ENCODE measurements at places on chromosomes 4 and X.

- DNase-seq: no peak
Observed at GRCh38 chr4:112939901-112940300, 109.6 kb upstream of the ANK2 start.

DNA sequence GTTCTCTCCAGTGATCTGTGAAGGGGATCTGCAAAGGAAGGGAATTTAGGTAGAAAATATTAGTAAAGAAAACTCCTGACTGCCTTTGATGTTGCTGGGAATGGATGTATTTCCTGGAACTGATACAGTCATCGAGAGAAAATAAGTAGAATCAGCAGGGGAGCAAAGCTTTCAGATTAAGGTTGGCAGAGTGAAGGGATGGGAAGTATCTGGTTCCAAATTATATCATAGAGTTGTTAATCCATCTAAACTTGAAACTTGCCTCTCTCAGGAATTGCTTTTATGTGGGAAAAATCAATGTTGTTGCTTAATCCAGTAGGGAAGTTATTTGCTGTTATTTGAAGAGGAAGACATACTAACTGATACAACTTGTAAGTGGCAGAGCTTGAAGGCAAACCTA is 19.3 kb downstream of the EPHA5 start:
- no peak for DNase-seq

GRCh38 chr4:142396279-142396678 is 449.8 kb downstream of the INPP4B start:
- DNase-seq: no peak

DNA sequence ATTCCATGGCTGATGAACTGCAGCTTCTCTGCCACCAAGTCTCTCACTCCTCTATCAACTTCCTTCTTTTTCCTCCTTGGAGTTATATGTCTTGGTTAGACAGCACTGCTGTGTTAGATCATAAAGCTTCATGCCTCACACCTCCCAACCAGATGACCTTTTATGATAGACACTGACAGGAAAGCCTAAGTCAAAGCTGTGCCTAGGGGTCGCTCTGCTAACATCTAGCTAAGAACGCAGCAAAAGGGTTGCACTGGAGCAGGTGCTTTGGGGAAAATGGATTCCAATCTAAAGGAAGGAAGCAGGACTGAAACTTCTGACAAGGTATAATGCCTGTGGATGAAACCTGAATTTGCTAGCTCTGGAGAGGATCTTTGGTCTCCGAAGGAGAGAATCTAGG is 509.7 kb downstream of the SMARCA1 start:
- DNase-seq: no peak

GRCh38 chr4:6372649-6373525 is 99.5 kb downstream of the PPP2R2C start:
- no peak for DNase-seq

- DNase-seq: no peak
Observed at GRCh38 chr4:175411251-175411650, 400.8 kb downstream of the GPM6A start.

DNA sequence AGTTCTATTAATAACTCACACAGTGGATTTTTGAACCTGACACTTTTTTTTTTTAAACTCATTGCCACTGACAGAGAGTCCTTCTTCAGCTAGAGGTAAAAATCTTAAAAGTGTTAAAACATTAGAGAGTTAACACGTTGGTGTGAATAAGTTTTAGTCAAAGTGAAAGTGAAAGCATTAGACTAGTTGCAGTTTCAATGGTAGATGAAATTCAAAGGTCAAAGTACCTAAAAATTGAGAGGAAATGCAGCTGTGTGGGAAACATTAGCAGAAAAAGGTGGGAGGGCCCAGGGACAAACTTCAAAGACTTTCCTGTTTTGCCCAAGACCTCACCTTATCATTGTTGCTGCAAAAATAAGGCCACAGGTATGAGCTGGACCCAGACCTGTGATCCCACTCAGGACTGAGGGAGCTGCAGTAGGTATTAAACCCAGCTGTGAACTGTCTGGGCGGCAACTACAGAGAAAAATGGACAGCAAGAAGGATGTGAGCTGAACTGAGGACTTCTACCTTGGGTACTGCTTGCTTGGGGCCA is 17.6 kb upstream of the GABRA4 start:
- no peak for DNase-seq

DNA sequence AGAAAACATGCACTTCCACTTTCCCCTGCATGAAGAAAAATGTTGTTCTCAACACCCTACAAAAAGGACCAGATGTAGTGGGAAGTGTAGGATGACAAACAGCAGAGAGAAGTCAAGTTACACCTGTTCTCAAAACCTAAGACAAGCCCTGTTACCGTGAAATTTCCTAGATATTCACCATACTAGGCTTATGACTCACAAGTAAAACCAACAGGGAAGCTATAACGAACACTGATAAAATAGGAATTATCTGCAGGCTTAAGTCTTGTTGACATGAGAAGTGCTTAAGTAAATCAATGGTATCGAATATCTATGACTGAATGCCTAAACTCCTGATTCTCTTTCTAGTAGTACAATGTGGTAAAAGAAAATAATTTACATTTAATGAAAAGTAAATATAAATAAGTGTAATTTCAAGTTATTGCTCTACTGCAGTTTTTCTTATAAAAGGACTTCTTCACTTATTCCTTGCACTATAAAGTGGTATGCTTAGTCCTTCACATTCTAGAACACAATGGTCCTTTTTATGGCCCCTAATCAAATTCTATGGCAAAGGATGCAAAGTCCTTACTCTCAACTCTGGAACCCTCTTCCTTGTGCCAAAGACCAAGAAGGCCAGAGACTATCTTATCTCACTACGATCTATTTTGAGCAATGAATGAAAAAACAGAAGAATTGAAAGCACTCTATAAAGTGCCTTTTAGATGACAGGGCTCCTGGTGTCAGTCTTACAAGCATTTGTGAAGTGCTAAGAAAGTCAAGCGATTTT is 19.6 kb downstream of the AP1S2 start:
- no peak for DNase-seq

DNA sequence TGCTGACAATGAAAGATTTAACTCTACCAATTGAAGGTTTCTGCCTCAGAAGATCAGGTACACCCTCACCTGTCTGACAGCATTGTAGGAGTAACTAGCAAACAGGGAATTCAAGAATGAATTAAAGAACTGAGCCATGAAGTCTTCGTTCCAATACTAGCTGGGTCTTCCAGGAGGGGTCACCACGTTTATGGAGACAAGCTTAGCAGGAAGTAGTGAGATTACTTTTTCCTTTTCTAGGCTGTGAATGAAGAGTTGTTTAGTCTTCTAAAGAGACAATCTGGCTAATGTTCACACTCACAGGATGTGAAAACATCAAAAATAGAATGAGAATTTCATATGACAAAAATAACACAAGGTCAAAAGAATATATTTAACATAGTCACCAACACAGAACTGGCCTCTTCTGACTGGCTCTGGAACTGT is 54.9 kb downstream of the REELD1 start:
- no peak for DNase-seq

- no peak for DNase-seq
Observed at GRCh38 chr4:168569066-168569930, 72.4 kb downstream of the PALLD start.

- no peak for DNase-seq
Observed at GRCh38 chr4:103364083-103364482, 165.9 kb upstream of the CENPE start.

DNA sequence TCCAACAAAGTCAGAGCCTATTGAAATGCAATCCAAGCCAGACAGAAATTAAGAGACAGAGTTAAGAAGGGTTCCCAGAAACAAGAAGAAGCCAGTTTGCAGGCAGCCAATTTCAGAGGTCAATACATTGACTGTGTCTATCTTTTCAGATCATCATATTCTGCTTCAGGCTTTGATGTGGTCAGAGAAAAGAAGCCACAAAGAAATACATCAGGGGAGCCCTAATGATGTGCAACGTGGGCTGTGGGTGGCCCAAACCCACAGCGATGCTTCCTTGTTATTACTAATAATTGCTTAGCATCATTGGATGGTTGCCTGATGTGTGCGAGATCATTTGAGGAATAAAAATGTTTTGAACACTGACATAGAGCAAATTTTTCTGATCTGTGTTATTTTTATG is 99.0 kb upstream of the DUSP21 start:
- no peak for DNase-seq

- DNase-seq: no peak
Observed at GRCh38 chr4:168794881-168795280, 215.2 kb downstream of the CBR4 start.

GRCh38 chr4:21827575-21827974 is 121.0 kb downstream of the KCNIP4 start:
- DNase-seq: no peak

DNA sequence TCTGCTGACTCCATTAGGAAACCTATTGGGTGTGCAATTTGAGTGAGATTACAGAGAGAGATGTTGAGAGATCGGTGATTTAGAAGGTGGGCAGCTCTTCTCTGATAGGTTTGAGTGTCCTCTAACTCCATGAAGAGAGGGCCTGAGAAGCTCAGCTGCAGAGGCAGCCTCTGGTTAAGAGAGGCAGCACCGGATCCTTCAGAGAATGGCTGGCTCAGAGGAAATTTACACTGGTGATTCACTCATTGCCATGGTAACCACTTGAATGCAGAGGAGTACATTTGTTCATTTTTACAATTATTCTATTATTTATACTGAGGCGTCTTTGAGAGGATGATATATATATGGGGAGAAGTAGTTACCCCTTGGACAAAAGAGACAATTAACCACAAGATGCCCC is 171.7 kb downstream of the PDGFRA start:
- peak; percentile 20 for DNase-seq

GRCh38 chr4:76306882-76307659 is 538 bp downstream of the STBD1 start:
- no peak for DNase-seq

- peak; percentile 13 for DNase-seq
Observed at GRCh38 chr4:159252491-159252890, 149.6 kb downstream of the RAPGEF2 start.

- DNase-seq: no peak
Observed at GRCh38 chr4:100742045-100742444, 224.2 kb upstream of the EMCN start.

DNA sequence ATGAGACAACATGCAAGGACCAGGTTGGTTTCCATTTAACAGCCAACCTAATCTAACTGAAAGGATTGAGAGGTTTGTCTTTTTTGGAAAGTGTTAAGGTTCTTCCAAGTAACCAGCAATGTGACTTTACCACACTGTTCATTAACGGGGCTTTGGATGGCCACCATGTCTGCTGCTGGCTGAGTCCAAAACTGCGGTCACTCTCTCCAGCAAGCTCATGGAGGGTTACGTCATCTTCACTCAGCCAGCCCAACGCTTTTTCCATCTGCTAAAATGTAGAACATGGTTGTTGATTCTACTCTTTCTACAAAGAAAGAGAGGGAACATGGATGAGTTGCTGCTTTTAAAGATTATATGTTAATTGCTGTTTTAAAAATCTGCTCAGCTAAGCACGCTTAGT is 11.0 kb downstream of the PKD2 start:
- DNase-seq: peak; percentile 13

DNA sequence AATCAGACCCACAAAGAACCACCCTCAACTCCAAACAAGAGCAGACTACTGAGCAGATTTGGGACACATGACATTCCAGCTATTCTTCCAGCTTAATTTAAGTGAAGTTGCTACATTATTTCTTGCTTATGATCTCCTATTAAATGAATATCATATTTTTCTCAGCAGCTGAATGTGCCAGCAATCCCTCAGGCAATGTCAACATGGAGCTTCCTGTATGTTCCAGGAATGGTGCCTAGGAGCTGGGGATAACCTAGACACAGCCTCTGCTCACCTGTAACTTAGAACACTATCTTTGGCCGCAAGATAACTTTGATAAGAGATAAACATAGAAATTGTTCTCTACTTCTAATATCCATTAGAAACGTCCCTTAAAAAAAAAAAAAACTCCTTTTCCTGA is 274.4 kb upstream of the RASGEF1B start:
- DNase-seq: no peak

- no peak for DNase-seq
Observed at GRCh38 chr4:56799161-56799759, 22.2 kb downstream of the SPINK2 start.

DNA sequence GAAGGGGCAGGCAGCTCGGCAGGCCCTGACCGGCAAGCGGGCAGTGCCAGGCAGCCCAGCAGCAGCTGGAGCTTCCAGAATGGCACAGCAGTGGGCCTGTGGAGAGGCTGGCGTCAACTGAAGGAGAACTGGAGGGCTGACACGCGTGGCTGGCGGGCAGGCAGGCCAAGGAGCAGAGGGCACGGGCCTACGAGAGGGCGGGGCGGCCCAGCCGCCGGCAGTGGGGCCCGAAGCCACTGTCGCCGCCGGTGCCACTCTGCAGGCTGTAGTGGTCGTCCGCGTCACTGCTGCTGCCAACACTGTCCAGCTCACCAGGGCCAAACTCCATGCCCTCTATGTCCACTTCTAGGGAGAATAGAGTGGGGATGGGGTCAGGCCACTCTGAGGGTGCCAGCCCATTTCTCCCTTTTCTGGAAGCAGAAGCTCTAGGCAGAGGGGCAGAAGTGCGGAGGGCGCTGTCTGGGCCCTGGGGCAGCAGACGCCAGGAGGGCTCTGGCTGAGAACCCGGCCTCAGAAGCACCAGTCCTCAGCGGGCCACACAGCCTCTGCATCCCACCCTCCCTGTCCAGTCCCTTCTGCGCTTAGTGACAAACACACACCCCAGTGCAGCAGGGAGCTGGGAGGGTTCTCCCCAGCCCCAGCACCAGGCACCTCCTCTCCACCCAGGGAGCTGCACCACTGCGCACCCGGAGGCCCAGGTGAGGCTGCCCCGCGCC is 8.6 kb upstream of the HAUS3 start:
- DNase-seq: no peak

- DNase-seq: no peak
Observed at GRCh38 chrX:139554991-139555675, 24.6 kb downstream of the F9 start.

GRCh38 chr4:170940043-170940724 is 850.4 kb upstream of the AADAT start:
- DNase-seq: no peak

- no peak for DNase-seq
Observed at GRCh38 chr4:146472404-146472803, 49.3 kb downstream of the SLC10A7 start.

DNA sequence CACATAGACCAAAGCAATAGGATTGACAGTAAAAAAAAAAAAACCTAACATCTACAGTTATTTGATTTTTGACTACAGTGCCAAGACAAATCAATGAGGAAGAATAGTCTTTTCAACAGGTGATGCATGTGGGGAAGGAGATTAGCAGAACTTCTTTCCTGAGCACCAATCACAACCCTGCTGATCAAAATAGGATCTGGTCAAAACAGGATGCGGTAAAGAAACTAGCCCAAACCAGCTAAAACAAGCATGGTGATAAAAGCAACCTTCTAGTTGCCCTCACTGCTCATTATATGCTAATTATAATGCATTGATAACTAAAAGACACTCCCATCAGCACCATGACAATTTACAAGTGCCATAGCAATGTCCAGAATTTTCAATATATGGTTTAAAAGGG is 667.5 kb downstream of the GRXCR1 start:
- DNase-seq: no peak

- DNase-seq: no peak
Observed at GRCh38 chrX:12949205-12949926, 25.5 kb upstream of the TMSB4X start.

DNA sequence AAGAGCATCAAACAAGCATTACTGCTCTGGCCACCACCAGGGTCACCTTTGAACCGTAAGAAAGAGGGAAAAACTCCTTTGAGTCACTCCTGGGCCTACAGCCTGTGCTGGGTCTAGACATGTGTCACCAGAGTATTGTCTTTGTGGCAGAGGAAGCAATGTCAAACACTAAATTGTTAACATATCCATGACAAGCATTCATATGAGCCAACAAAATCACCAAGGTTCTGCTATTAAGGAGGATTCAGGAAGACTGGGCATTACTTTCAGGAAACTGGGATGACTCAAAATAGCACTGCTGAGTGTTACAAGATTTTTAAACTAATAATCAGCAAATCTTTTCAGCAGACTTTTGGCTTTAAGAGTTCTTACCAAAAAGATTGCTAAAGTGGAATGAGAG is 28.1 kb downstream of the LGI2 start:
- no peak for DNase-seq

Data from AG04450 (cell line).